ENCODE measurements at places on chromosomes 6 and 20.

DNA sequence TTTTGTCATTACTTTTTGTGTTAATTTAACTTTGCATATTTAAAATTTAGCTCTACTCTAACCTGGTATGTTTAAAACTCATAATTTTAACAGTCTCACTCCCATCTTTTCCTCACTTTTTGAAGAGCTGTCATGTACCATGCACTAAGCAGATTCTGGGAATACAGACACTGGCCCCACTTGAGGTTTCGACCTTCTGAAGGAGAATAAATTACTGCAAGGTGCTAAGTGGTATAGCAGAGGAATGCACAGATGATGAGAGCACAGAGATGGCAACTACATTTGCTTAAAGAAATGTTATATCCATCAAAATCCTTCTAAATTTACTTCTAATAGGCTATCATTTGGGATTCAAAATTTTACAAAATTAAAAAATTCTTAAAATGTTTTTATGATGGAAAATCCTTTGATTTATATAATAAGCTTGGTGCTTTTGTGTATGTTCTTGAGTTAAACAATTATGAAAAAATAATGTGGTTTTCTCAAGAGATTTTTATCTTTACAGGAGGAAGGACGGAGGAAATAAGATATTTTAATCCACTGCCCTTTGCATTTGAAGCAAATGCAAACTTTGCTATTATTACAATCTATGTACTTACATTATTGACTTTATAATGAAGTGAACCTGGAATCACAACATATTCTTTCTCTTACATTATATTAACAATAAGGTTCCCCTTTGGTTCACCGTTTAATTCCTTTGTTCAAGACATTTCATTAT is 79.3 kb downstream of the AHI1 start:
- DNase-seq = no peak

- DNase-seq = no peak
Observed at GRCh38 chr6:15368186-15368585, 122.3 kb downstream of the JARID2 start.

DNA sequence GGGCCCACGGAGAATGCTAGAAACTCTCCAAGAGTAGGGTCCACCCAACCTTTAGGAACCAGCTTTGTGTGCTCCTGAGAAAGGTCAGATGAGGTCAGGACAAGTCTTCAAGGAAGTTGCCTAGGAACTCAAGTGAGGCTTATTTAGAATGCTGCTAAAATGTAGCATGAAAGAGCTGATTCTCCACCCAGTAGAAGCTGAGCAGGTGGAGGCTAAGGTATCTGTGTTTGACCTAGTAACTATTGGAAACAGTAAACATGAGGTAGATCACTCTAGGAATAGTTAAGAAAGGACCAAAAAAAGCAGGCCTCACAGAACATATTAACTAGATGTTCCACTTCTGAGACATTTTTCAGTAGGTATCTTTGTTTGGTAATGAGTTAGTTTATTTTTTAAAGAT is 13.9 kb downstream of the CEP43 start:
- DNase-seq = no peak

GRCh38 chr20:37979021-37979985 is 54.0 kb downstream of the TTI1 start:
- no peak for DNase-seq

- no peak for DNase-seq
Observed at GRCh38 chr20:18009116-18009515, 40.3 kb downstream of the MGME1 start.

DNA sequence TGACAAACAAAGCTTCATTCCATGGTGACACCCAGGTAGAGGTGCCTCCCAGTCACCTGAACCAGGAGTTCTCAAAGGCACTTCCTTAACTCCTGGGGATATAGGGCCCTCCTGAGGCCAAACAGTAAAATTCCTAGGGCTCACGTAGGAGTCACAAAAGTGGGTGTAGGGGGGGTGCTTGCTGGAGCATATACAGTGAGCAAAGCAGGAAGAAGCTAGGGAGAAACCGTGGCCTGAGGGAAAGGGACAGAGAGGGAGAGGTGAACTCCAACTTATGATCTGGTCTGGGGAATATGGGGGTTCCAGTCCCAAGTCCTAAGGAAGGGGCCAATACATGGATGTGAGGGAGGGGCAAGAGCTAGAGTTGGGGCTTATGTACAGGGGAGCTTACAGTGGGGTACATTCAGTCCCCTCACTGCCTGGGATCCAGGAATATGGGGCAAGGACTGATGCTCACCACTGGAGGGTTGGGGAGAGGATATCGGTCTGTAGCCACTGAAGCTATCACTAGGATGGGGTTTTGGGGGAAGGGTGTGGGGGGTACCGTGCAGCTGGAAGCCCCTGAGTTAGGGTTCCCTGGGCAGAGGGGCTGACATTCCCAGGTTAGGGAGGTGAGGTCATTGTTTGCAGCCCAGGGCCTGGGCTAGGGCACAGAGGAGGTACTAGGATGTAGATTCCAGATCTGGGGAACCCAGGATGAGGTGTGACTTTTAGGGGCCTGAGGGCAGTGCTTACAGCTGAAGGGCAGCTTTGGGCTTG is 950 bp downstream of the PEDS1 start:
- no peak for DNase-seq

DNA sequence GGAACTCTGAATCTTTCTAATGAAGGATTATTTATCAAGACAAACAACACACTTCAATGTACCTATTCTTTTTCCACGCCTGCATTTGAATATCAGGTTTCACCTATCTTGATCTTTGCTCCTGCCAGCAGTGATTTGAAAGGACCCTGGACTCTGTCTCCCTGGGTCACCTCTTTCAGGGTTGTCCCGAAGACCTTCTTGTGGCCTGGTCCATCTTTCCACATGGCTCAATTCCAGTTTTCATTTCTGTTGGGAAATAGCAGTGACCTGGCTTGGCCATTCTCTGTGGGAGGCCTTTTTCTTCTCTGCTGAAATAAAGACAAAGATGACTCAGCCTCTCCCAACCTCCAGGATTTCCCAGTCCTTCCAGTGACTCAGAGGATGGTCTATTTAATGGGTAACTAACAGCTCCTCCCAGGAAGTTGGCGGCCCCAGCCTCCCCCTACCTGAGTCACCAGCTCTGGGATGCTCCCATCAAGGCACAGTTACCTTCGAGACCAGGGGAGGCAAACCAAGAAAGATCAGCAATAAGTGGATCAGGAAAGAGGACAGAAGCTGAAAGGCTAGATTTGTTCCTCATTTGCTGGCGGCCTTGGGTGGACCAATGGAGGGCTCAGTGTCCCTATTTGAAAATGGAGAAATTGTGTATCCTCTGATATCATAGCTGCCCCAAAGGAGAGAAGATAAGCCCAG is 120.2 kb upstream of the RNF24 start:
- no peak for DNase-seq

GRCh38 chr6:43181942-43182860 is at the start of gene CUL9:
TSS of gene CUL9 (plus strand) at chr6:43182196. CDS start at chr6:43184311, 2,115 bp downstream.
- DNase-seq = peak; percentile 69

DNA sequence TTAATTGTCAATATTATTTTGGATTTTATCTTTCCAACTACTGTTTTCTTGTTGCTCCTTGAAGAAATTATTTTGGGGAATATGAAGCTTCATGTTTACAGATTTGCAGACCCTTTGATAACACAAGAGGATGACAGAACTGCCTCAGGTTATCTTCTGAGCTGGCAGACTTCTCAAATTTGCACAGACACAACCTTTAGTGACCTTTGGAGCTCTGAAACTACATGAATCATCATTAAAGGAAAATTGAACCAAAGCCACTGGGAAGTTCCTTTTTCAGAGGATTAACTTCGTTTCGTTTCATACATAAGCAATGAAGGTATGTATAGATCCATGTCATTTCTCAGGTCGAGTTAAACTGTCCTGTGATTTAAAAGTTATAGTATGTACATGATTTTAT is 85.9 kb downstream of the FBXO5 start:
- no peak for DNase-seq

DNA sequence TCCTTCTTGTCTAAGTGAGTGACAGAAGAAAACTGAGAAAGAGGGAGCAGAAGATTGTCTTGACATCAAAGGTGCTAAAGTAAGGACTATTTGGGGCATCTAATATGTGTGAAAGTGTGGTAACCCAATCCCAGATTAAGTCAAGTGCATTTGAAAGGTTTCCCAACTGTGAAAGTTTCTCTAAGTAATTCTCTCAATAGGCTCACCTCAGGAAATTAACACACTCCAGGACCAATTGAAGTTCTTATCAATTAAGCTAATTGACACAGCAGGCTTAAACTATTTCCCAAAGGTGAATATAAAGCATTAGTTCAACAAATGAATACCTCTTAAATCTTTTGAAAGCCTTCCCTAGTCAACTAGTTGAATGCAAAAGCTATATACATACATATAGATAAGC is 212.8 kb upstream of the FUT9 start:
- no peak for DNase-seq

DNA sequence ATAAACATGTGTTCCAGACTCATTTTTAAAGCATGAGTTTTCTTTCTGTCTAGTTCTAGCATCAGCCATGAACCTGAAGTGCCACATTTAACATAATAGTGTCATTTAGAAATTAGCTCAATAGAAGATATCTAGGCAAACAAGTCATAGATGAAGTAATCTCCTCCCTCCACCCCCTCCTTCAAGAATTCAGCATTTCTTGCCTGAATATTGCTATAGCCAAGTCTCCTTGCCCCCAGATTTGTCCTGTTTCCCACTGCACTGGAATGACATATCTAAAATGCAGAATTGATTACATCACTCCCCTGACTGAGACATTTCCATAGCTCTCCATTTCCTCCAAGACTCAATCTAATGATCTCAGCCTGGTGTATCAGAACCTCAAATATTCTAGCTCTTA is 134.9 kb upstream of the BACH2 start:
- no peak for DNase-seq

DNA sequence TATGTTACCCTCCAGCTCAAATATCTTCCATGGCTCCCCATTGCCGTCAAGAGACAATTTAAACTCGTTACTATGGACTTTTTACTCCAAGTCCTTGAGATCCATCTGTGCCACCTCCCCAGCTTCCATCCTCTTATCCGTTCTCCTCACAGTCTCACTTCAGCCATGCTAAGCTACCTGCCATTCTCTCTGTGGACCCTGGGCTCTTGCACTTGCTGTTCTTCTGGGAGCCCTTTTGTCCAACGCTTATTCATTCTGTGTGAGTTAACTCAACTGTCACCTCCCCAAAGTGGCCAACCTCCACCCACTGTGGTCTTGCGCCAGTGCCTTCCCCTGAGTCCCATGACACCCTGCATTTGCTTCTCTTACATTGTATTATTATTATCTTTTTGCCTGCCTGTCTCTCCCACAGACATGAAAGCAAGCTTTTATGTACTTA is 132.4 kb downstream of the BCAS1 start:
- DNase-seq = no peak

GRCh38 chr6:144588697-144589325 is 303.7 kb downstream of the UTRN start:
- no peak for DNase-seq

DNA sequence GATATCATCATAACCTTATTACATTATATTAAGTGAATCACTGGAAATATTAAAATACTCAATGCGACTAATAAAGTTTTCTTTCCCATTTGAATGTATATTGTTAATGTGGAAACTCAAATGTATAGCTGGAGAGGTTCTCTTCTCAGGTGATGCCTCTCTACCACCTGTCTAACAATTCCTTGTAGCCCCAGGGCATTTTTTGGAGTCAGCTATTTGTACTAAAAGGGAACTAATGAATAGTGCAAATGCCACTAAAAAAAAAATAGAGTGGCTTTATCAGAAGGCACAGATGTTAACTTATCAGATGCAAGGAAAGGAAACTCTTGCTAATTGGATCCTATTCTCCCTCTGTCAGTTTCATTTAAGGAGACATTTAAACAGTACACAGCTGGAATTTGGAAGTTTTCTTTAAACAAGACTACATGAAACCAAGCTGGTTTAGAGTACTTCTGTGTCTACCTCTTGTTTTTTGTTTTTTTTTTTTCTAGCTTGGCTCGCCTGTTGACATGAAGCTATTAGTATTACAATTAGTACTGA is 897.0 kb upstream of the SLC35B3 start:
- no peak for DNase-seq

DNA sequence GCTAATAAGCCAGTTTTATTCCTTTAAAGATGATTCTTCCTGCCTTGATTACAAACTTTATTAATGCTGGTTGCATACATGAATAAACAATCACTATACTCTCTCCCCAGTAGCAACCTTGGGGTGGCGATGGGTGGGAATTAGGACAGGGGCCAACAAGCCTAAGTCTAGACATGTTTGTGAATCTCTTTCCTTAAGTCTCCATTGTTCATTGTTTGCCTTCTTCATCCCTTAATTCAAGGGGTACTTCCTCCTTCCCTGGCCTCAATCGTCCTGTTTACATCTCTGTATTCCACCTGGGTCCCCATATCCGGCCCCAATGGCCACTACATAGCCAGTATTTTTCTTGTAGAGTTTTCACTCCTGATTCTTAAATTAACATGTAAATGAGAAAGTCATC is 66.0 kb downstream of the ARHGAP18 start:
- DNase-seq = no peak

DNA sequence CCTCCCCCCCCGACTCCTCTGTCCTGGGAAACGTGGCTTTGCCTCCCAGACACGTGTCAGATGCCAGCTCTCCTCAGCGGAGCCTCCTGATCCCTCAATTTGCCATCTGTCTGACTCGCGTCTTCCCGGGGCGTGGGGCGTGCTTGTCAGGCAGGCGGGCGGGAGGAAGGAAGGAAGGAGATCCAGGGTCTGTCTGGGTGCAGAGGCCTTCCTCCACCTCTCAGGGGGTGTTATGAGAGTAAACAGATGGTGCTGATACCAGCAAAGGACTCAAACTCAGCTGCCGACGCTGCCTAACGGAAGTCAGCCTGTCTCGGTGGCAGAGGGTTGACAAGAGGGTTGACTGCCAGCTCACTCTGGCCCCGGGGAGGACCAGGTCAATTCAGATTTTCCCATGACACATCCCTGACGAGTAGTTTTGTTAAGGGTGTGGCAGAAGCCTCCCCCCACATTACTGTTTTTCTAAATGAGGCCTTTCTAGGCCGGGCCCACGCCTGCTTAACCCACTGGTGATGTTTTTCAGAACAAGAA is 17.0 kb downstream of the UQCC2 start:
- DNase-seq = peak; percentile 69

GRCh38 chr6:147133669-147134068 is 70.5 kb upstream of the STXBP5 start:
- no peak for DNase-seq

- no peak for DNase-seq
Observed at GRCh38 chr6:13038741-13039190, 289.6 kb downstream of the TBC1D7 start.

- DNase-seq = no peak
Observed at GRCh38 chr20:58018590-58018989, 209.9 kb downstream of the ANKRD60 start.

DNA sequence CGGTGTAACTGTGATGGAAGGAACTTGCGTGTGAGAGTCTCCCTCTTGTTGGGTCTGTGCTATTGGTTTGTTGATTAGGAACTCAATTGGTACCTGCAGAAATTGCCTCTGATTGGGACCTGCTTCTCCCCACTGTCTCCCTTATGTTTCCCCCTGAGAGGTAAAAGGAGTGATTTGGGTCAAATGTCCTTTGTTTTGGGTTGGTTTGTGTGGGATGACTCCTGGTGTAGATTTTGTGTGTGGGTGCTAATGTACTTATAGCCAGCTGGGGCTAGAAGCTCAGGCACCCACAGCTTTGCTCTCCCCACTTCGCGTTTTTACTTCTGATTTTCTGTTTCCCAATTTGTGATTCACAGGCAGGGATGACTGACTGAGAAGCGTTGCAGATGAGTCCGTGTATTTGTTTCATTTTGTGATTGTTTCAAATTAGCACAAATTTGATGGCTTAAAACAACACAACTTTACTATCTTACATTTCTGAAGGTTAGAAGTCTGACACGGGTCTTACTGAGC is 79.1 kb downstream of the UTRN start:
- no peak for DNase-seq

GRCh38 chr6:108732091-108732870 is 115.9 kb upstream of the ARMC2 start:
- DNase-seq = no peak
